ENCODE measurements at places on chromosomes 6 and 20.

- peak; percentile 77 for DNase-seq
These were observed 577 bp upstream of the LRRC1 start for GRCh38 chr6:53794137-53794719.

- DNase-seq = peak; percentile 71
These were observed 110.9 kb downstream of the ARMC2 start for GRCh38 chr6:108958900-108959770.

DNA sequence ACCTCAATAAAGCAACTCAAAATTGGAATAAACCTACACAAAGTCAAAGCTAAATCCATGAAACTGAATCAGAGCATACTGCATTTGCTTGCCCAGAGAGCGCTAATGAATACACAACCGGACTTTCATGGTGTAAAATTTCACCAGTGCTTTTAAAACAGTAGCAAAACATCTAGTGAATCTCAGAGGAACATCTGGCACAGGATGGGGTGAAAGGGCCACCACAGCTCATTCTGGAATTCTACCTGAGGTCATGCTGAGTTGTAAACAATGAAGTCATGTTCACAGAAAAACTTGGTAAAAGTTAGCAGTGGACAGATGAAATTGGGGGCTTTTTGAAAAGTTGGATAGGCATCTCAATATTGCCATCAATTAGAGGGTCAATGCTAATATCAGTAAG lies 125.6 kb upstream of the STXBP5 start:
- no peak for DNase-seq

- no peak for DNase-seq
These were observed 35.7 kb downstream of the AIG1 start for GRCh38 chr6:143096403-143096802.

DNA sequence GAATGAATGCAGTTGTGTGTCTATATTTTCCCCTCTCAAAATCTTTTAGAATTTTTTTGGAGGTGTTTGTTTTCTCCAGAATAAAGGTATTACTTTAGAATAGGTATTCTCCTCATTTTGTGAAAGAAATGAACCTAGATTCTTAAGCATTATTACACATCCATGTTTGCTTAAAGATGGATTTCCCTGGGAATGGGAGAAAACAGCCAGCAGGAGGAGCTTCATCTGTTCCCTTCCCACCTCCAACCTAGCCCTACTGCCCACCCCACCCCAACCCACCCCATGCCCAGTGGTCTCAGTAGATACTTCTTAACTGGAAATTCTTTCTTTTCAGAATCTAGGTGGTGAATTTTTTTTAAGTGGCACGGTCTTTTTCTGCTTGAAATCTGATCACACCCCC lies 127.8 kb downstream of the CD109 start:
- no peak for DNase-seq

Data from AML-193 (cell line).